ENCODE measurements at places on chromosomes 13 and 19.

DNA sequence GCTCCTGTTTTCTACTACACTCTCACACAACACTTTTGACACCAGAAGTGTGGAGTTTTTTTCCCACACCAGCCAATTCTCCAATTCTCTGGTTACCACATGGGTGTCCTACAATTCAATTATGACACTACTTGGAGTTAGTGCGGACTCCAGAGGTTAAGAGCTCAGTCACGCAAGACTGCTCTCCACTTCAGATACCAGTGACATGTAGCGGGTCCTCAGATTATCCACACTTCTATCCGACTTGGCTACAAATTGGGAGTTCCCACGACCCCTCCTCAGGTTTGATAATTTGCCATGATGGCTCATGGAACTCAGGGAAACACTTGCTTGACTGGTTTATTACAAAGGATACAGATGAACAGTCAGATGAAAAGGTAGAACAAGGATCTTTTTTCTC lies 32.9 kb downstream of the PAN3 start:
- no peak for DNase-seq

DNA sequence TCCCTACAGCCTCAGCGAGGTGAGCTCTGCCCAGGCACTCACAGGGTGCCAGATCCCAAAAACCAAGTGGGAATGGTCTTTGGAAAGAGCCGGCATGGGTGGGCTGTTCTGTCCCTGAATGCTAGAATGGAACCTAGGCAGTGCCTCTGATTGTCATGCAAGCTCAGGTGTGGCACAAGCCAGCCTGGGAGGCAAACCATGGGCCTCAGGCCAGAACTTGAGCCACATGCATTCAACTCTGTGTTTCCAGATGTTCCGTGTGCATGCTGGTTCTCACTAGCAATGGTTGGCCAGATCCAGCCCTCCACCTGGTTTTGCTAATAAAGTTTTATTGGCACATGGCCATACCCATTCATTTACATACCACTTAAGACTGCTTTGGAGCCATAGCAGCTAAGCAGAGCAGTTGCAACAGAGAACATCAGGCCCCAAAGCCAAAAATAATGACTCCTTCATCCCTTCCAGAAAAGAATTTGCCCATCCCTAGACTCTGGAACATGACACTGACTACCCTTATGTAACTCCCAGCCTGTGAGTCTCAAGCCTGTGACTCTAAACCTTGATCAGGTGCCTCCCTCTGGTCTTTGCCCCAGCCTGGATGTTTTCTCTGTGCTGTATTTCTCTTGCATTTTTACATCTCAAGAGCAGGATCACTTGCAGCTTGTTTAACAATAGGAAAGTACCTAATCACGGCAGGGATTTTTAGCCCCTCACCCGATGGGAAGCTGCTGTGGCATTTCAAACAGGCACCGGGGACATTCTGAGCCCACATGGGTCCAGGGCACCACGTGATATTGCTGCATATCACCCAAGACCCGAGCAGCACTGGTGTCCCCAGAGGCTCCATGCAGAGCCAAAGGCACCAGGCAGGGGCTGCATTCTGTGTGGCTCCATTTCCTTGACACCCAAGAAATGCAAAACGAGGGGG lies 55.4 kb upstream of the USE1 start:
- DNase-seq = no peak

DNA sequence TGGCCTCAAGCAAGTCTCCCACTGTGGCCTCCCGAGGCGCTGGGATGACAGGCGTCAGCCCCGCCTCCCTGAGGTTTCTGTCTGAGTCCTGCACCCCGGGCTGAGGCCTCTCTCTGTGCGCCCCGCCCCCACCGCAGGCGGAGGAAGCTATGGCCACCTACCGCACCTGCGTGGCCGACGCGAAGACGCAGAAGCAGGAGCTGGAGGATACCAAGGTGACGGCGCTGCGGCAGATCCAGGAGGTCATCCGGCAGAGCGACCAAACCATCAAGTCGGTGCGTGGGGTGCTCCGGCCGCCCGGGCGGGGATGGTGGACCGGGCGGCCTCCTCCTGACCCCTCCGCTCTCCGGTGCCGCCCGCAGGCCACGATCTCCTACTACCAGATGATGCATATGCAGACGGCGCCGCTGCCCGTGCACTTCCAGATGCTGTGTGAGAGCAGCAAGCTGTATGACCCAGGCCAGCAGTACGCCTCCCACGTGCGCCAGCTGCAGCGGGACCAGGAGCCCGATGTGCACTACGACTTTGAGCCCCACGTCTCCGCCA lies 12.7 kb downstream of the ARHGAP45 start:
- no peak for DNase-seq

DNA sequence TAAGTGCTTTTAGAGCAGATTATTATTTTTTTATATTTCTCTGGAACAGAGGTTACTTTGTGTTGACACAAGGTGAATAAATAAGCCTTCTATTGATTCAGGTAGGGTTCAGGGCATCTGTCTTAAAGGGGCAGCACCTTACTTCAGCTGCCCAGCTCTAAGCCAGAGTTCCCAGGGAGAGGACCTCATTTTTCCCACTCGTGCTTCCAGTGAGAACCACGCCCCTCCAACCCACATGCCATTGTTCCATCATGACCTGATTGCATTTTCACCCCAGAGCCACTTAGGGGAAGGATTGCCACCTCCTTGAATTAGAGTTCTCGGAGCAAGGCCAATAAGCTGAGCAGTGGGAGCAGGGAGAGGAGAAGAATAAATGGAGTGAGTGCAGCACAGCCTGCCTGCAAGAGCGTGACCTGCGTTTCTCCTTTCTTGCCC lies 104.3 kb upstream of the FRY start:
- DNase-seq = no peak

DNA sequence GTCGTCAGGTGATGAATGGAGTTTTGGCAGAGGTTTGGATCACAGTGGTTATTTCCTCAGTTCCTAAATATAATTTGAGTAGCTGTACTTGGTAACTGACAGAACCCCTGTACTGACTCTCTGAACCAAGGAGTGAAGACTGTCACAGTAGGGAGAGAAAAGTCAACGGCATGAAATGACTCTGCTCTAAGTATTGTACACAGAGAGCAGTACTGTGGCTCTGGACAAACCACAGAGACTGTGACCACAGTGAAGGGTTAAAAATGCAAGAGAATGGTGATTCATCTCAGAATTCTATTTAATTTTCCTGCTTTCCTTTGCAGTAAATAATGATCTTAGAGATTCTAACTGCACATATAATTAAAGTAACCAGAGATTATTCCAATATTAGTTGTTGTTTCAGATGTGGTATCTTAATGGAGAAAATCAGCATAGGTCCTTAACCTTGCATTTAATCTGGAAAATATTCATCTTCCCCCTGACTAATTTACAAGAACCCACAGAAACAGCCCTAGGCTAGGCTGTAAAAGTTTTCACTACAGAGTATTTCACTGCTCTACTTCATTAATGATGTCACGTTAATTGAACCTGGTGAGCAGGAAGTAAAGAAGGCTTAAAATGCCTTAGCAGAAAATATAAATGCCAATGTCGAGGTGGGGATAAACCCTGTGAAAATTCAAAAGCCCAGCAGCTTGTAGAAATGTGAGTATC lies 221.9 kb downstream of the LIG4 start:
- no peak for DNase-seq

DNA sequence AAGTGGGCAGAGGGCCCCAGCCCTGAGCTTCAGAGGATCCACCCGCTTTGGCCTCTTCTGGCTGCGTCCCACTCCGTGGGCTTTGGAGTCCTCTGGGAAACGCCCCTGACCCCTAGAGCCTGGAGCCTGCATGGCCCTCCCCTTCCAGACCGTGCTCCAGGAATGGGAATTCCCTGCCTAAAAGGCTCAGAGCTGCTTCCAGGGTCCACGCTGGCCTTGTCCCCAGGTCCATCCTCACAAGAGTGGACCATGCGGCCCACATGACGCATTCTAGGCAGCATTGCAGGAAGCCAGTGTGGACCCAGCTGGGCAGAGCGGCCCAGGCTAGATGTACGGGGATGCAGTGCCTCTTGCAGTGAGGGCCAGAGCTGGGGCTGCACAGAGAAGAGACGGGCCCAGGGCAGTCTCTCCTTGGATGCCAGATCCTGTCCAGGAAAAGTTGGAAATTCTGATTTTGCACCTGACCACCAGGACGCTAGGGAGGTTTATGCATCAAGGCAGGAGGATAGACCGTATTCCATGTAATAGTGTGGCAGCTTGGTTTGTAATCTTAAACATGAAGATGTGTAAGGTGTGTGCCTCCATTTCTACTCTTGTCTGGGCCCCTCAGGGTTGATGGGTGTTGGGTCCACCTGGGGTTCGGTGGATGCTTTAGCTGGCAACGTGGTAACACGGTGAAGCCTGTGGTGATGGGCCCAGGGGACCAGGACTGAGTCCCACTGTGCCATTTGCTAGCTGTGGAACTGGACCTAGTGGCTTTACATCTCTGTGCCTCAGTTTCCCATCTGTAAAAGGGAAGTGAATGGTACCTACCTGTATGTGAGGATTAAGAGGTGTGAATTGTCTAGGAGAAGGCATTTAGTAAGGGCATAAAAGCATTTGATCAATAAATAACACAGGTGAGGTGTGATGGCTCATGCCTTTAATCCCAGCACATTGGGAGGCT lies 14.8 kb upstream of the FXYD3 start:
- DNase-seq = no peak

DNA sequence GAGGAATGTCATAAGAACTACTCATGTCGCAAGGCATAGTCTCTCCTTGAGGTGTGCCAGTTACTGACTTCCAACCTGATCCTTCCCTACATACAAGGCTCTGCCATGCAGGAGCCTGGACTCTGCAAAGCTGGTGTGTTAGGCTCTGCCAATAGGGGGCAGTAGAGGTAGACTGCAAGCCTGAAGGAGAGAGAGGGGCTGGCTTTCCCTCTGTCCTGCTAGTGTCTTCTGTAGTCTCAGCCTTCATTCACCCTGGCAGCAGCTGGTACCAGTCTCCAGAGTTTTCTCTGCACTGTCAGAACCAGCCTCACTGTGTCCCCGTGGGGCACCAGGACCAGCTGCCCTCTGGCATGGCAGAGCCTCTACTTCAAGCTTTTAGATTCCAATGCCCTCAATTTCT lies 14.5 kb downstream of the SHISA2 start:
- no peak for DNase-seq

GRCh38 chr13:73290844-73291243 lies 232.0 kb downstream of the KLF5 start:
- DNase-seq = no peak

DNA sequence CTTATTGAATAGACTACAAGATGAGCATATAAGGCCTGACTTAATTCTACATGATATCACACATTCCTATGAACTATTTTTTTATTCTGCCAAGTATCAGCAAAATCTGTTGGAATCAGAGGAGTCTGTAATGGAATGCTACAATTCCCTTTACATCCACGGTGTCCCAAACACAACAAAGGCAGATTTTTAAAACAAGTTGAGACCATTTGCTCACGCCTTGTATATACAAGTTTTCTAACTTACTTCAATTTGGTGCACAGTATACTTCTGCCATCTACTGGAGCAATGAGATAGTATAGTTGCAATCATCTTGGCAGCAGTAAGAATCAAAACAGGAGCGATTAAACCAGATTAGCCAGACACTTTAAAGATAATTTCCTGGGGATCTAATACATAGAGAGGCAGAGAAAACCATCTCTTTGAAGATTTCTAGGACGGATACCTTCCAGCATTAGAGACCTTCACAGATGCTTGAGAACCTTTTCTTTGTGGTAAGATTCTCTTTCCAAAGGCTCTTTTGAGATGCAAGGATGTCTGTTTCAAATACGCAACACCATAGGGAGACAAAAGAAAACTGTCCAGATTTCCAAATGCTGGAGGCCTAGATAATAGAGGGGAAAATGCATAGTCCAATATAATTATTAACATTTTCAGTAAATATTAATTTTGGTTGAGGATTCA lies 302.0 kb upstream of the MIR17HG start:
- DNase-seq = no peak

DNA sequence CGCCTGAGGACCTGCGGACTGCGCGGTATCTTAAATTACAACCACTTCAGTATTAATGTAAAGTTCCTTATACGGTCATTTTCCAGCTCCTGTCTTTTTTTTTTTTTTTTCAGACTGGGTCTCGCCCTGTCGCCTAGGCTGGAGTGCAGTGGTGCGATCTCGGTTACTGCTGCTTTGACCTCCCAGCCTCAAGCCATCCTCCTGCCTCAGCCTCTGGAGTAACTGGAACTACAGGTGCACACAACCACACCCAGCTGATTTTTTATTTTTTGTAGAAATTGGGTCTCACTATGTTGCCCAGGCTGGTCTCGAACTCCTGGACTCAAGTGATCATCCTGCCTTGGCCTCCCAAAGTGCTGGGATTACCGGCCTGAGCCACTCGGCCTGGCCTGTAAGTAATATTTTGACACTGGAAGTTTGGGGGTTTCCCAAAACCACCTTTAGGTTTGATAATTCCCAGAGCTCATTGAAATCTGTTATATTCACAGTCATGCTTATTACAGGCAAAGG lies 406 bp upstream of the EID2B start:
- no peak for DNase-seq

DNA sequence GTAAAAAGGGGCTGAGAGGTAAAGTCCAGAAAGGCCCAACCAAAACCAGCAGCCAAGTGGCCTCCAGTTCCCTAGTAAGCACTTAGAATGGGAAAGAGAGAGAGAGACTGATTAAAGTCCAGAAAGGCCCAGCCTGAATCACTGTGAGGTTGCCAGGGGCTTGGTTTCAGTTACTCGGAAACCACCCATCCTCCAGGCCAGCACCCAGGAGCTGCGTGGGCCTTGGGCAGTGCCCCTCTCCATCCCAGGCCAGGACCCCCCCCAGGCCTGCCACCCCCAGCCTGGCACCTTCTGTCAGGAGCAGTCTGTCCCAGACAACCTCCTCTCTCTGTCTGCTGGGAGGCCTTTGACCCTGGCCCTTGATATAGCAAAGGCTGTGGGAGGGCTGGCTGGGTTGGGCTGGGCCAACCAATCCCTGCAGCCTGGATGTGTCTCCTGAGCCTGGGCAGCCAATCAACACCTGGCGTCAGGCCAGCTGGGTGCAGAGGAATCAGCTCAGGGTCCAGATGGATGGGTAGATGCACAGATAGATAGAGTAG lies at the start of gene CYP4F2:
Gene CYP4F2, minus strand, starts transcription at position 337 of the 539 bp plus-strand sequence. CDS start 463 bp downstream, outside the sequence.
- no peak for DNase-seq

DNA sequence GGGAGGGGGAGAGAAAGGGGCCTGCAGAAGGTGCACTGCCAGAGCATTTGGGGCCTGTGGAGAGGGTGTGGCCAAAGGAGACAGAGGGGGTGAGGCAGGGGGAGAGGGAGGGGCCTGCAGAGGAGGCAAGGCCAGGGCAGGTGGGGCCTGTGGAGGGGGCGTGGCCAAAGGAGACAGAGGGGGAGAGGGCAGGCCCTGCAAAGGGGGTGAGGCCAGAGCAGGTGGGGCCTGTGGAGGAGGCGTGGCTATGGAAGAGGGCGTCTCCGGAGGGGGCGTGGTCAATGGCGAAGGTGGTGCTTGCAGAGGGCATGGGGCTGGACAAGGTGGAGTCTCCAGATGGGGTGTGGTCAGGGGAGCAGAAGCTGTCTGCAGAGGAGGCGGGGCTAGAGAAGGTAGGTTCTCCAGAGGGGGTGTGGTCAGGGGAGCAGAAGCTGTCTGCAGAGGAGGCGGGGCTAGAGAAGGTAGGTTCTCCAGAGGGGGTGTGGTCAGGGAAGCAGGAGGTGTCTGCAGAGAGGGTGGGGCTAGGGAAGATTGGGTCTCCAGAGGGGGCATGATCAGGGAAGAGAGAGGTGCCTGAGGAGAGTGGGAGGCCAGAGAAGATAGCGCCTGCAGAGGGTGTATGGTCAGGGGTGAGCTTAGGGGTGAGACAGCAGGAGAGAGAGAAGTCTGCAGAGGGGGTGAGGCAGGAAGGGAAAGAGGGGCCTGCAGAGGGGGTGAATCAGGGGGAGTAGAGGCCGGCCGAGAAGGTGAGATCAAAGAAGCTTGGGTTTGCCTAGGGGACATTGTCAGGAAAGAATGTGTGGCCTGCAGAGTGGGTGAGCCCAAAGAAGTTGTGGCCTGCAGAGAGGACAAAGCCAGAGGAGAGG lies 3.4 kb downstream of the PRR36 start:
- DNase-seq = peak; percentile 63

All from HCEC 1CT (cell line).